ENCODE measurements at places on chromosomes 3 and 15.

DNA sequence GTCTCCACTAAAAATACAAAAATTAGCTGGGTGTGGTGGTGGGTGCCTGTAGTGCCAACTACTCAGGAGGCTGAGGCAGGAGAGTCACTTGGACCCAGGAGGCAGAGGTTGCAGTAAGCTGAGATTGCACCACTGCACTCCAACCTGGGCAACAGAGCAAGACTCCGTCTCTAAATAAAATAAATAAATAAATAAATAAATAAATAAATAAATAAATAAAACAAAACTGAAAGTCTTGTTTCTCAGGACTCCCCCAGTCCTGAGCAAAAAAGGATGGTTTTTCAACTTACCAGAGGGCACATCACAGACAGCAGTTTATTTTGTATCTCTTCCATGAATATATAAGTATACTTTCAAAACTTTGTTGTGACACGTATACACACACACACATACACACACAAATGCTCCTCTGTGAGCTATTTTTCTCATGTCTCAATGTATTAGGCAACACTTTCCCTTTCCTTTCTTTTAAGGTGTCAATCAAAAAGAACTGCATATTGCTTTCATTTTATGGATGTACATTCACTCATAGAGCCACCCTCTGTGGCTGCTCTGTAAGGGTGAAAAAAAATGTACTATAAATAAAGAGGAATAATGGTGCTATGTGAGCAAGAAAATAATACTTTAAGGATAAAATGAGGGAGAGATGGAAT is 54.8 kb upstream of the MITF start:
- no peak for DNase-seq

DNA sequence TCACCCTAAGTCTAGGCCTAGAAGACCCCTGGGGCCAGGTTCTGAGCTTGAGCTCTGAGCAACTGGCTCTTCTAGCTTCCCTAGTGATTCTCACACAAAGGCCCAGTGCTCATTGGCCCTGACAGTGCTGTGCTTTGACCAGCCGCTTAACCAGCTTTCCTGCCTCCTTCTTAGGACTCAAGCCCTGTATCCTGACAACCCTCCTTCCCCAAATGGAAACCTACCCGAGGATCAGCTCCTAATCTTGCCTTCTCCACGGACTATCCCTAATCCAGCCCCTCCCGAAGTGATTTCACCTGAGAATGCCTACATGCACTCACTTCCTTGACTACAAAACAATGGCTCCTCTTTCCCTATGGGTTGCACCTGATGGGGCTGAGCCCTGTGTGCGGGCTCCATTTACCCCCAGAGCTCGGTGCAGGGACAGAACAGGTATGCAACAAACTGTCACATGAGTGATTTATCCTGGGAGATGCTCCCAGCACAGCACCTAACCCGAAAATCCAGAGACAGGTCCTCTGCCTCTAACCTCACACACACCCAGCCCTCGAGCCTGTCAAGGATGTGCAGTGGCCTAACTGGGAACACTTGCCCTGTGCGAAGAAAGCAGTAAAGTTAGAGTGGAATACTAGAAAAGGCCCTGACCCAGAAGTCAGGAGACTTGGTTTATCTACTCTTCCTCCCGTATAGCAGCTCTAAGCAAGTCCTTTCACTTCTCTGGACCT is 2.3 kb downstream of the MEGF11 start:
- no peak for DNase-seq

DNA sequence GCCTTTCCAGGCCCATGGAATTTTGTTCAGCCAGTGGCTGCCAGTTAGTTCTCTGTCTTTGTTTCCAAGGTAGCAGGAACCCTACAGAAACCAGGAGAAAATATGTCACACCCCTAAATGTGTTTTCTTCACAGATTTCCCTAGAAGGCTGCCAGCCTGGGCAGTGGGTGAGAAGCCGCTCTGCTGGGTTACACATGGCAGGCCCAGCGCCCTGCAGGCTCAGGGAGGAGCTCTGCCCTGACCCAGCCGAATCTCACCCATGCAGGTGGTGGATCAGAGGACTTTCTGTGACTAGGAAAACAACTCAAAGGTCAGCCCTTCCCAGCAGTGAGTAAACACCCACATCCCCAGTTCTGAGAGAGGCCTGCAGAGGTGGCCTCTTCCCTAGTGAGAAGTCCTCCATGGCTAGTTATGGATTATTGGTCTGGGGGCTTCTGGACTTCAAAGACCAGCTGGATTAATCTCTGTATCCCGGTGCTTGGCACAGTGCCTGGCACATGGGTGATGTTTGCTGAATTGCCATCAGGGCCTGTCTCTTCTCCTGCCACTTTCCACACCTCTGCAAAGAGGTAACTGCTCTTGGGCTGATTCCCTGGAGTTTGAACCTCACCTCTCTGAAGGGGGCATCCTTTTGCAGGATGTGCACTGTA is 34.7 kb upstream of the BDH1 start:
- DNase-seq, result no peak

DNA sequence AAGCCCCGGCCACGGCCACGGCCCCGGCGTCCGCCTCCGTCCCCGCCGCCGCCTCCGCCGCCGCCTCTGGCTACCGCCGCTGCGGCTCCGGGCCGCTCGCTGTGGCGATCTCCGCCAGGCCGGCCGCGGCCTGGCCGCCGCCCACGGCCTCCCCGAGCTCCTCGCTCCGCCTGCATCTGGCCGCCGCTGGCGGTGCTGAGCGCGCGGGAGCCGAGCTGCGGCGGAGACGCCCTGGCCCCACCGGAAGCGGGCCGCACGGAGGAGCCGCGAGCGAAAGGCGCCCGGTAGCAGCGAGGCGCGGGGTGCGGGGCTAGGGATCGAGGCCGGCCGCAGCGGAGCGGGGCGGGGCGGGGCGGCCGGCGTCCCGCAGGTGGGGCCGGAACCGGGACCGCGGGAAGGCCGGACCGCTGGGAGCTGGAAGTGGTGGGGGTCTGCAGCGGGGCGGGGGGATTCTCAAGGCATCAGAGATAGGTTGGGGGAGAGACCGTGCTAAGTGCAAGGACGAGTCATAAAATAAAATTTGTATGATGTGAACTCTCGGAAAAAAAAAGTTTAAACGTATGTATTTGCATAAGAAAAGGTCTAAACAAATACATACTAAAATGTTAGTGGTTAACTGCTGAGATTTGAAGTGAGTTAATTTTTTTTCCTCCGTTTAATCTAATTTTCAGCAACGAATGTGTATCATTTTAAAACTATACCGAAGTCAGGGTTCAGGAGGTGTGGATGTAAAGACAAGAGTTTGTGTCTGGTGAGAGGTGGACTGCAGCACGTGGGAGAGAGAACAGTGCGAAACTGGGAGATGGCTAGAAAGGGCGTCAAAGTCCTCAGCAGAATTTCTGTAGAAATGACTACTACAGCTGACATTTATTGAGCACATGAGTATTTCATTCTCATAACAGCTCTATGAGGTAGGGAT is at the start of gene AVEN:
AVEN (minus strand) TSS at position 334 of the 919 bp plus-strand sequence; CDS start at position 176, 158 bp downstream.
- peak; percentile 27 for DNase-seq

GRCh38 chr3:12476238-12476897 is 7.9 kb upstream of the TSEN2 start:
- DNase-seq, result no peak

DNA sequence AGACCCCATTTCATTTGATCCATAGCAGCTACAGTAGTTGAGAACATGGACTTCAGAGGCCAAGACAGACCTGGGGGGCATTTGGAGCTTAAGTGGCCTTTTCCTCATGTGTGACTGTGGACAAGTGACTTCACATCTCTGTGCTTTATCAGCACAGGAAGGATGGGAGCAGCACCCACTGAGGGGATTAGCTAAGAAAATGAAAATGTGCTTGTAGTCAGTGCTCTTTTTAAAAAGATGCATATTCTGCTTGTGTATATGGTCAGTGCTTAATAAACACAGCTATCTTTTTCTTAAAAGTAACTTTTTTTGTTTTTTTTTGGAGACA is 34.5 kb downstream of the SLC6A6 start:
- no peak for DNase-seq

DNA sequence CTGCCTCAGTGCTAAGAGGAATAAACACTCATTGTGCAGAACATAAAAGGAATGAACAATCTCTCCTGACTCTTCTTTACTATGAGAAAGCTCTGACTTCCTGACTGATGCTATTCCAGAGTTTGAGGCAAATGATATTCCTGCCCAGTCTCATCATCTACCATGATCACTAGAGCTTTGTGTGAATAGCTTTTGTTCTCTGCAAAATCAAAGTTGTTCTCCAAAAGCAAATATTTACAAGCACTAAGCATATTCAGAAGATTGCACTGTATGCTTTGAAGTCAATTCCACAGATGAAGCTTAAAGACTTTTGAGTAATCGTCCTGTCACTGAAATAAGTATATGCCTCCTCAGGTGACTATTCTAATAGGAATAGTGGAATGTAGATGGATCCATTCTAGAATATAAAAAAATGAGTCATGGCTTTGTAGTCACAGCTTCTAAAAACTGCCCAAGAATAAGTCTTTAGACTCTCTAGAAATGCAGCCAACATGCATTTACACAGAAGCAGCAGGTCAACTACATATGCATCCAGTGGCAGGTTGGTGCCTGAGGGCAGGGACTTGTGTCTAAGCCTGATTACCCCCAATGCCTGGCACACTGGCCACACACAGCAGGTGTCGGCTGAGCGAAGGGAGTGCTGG is 34.6 kb downstream of the TNFAIP8L3 start:
- no peak for DNase-seq

- no peak for DNase-seq
Observed at GRCh38 chr3:122681284-122681973, 790 bp downstream of the PARP14 start.

Measured in activated CD8-positive, alpha-beta memory T cell treated with anti-CD3 and anti-CD28 coated beads for 4 hours (primary cell).